ENCODE measurements at places on chromosomes 2 and 18.

DNA sequence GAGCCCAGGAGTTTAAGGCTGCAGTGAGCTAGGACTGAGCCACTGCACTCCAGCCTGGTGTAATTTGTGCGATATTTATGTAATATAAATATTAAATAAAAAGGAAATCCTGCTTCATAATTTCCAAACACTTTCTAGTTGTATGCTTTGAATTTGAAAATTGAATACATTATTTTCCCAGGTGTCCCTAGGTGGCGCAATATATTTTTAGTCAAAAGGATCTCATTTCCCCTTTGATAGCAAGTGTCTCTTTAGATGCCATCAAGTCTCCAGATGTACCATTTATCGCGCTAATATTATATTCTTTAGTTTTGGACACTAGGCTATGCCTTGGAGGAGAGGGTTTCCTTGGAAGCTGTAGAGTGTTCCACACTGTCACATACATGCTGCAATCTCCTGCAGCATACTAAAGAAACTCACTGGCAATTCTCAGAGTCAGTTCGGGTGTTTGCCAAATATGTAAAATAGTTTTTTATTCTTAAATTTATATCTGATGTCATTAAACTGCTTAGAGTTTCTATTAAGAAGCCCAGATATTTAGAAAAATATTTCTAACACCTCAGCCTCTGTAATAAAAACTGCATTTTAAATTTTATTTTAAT lies 5.6 kb upstream of the WDR7 start:
- DNase-seq = no peak

DNA sequence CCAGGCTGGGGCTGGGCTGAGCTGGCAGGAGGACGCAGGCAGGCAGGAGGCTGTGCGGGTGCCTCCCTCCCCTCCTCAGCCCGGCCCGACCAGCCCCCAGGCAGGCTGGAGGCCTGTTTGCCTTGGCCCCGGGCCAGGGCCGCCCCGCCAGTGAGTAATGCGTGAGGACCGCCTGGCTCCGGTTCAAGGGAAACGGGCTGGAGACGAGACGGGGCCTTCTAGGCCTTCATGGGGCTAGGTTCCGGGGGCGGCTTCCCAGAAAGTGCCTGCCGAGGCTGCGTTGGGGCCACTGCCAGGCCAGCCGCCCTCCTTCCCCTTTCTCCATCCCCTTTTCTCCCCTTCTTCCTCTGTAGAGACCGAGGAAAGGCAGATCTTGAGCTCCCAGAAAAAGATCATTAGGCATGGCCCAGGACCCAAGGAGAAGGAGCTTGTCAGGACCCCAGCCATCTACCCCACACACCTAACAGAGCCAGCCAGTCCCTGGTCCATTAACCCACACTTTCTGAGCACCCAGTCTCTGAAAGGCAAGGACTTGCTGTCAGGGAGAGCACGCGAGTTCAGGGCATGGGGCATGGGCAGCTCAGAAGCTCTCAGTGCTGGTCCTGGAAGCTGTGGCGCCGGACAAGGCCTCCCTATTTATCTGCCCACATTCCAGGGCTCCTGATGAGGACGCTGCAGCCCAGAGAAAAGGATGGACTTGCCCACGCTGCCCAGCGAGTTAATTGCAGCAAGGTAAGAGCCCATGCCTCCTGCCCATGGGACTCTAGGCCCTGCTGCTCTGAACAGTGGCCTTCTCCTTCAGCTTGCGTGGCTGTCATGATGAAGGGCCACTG lies 48.5 kb downstream of the SMAD7 start:
- no peak for DNase-seq

GRCh38 chr2:179238027-179238426 lies 26.6 kb downstream of the SESTD1 start:
- no peak for DNase-seq

- DNase-seq = no peak
Observed at GRCh38 chr18:74906184-74906583, 302.8 kb downstream of the PTGR3 start.

DNA sequence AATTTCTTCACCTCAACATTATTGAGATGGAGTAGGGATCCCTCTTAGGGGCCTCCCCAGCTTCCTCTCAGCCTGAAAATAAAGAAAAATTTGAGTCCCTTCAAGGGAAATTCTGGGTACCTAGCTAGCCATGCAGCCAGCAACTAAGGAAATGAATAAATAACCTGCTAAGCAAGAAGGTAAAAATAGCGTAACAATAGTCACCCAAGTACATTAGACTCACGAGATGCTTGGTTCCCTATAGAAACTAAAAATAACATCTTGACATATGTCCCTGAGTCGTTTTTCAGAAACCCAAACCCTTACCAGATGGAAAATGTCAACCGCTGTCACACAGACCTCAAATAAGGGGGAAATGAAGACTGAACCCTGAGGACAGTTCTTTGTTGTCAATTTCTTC lies 51.9 kb downstream of the CACNB4 start:
- DNase-seq = no peak

DNA sequence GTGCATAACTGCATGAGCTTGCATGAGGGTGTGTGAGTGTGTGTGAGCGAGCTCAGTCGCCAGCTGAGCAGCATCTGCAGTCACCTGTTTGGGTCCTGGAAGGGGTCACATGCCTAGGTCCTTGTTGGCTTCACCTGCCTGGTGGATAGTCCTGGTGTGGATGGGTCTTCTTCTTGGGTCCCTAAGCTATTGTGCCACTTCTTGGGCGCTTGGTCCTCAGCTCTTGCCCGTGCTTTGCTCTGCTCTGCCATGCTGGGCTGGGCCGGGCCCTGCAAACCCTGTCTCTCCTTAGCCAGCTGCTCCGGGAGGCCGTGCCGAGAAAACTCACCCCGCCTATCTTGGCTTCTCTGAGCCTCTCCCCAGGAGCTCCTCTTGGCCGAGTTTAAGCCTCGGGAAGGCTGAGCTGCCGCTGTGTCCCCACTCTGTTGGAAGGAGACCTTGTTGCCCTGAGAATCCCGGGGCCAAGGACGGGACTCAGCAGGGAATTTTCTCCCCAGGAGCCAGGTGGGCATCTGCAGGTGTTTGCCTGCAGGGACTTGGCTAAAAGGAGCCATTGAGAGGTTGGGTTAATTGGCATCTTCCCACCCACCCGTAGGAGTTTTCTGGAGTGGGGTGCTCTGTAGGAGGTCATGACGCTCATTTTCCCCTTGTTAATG lies 300.8 kb downstream of the NDUFA10 start:
- DNase-seq = no peak
